CD4-positive, alpha-beta T cell (primary cell): ENCODE measurements at places on chromosomes 5 and 9. TPM values are rescaled to one million over a fixed set of nuclear protein-coding genes. Genes with fewer than 3 reads are reported as not detected.

ALDH1A1 gene
- total RNA-seq: not detected

RIC1 gene
- total RNA-seq: 24.7 TPM

MRPS27 gene
- total RNA-seq: 26.1 TPM

GRCh38 chr5:164487939-164488338, 982.5 kb downstream of the MAT2B start:
- no peak for DNase-seq
